ENCODE measurements at places on chromosomes 4 and X. TPM values are rescaled to one million over a fixed set of nuclear protein-coding genes. Genes with fewer than 3 reads are reported as not detected.

The STPG2 gene
- total RNA-seq, result not detected

The VEGFD gene
- 6.3 TPM for total RNA-seq

The MAGEA6 gene
- not detected for total RNA-seq

The PHEX gene
- total RNA-seq, result not detected

The ZNF185 gene
- total RNA-seq, result 5.4 TPM

The RENBP gene
- total RNA-seq, result 43.4 TPM
